ENCODE measurements at places on chromosomes 11 and 22.

- DNase-seq, result no peak
Observed at GRCh38 chr11:115906171-115906570, 402.0 kb upstream of the CADM1 start.

DNA sequence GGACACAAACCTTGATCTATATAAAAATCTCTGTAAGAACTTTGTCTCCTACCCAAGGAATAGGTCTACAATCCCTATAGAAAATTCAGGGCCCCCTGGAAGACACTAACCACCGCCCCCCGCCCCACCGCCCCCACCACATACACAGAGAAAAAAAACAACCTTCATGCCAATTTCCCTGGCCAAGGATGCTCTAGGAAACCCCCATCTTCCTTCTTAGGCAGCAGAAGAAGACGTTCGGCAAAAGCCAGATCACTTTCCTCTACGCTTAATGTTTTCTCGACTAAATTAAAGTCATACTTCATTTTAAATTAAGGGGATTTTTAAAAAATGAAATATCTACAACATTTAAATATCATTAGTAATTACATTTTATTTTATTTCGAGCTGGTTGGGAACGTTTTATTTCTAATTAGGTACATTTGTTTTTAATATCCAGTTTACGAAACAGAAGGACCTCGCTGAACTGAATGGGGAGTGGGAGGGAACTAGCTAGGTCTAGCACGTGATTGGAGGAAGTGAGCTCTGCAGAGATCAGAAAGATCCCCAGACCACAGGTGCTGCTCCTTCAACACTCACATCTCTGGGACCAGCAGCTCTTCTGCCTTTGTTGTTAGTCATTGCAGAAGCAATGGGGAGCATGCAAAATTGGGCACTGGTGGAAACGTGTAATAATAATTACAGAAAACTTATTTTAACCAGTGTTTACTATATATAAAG, 472.3 kb downstream of the MN1 start:
- no peak for DNase-seq

DNA sequence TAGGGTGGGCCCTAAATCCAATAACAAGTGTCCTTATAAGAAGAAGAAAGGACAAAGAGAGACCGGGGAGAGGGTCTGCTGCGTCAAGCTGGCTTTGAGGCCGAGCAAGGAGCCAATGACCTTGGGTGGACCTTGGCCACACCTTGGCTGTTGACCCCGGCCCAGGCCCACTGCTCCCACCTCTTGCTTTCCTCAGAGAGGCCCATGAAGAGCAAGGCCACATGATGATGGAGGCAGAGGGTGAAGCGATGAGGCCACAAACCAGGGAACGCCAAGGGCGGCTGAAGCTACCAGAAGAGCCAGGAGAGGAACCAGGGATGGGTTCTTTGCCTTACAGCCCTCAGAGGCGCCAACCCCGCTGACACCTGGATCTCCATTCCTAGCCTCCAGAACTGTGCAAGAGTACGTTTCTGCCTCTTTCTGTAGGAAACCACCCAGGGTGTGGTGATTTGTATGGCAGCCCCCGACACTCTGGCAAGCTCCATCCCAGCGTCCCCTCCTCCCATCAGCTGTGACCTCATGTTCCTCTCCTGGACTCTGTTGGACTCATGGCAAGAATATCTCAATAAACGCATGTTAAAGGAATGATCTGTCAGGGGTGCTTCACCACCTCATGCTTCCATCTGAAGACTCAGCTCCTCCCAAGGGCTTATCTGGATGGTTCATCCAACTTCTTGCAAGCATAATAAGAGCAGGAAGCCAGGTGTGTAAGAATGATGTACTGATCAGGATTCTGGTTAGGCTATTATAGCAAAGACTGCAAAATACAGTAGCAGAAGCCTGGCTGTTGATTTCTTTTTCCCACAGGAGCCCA, 41.6 kb upstream of the LINC01488 start:
- DNase-seq, result no peak

DNA sequence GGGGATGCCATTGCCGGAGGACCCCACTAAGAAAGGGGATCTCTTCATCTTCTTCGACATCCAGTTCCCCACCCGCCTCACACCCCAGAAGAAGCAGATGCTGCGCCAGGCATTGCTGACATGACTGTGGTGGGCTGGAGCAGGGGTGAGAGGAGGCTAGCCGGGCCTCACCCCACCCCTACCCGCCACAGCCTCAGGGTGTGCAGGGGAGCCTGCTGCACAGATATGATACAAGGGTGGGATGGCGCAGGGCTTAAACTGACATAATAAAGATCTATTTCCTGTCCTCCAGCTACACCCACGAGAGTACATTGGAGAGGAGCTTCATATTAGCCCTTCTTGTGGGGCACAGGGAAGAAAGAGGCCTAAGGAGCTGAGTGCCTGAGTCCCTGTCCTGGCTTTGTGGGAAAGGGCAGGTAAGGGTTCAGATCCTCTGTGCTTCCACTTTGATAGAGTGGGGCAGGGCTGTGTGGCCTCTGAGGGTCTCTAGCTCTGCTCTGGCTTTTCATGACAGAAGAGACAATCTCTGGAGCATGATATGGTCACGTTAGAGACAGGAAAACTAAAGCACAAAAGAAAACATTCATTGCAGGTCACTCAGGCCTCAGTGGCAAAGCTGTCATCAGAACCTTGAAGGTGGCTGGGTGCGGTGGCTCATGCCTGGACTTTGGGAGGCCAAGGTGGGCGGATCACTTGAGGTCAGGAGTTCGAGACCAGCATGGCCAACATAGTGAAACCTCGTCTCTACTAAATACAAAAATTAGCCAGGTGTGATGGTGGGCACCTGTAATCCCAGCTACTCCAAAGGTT, 12.4 kb downstream of the UCP2 start:
- DNase-seq, result no peak

DNA sequence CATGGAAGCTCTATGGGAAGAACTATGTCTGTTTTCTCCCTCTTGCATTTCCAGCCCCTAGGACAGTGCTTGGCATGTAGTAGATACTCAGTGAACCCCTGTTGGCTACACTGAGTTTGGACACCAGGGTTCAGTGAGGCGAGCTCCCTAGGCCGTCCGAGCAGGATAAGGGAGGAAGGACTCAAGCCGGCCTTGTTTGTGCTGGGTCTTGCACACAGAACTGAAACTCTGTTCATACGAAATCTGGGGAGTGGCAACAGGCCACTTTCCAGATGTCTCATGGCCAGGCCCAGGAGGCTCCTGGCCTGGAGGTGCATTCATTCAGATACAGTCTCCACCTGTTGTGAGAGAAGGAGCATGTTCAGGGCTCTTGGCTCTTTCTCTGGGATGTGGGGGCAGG, 23.6 kb upstream of the LMO1 start:
- no peak for DNase-seq

DNA sequence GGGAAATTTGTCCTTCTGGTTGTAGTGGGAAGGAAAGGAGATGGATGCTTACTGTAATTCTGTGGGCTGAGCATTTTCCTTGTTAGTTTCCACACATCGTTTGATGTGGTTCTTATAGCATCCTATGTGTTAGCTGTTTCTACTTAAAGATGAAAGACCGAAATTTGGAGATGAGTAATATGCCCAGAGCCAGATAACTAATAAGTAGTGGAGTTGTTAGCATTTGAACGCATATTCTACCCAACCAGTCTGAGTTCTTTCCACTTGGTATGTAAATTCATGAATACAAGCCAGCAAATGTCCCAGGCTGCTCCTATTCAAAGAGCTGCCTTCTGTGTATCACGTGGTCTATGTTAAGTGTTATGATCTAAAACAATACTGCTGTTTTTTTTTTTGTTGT, 14.6 kb downstream of the SPECC1L start:
- no peak for DNase-seq

- DNase-seq, result no peak
Observed at GRCh38 chr11:106794058-106794457, 224.2 kb downstream of the GUCY1A2 start.

DNA sequence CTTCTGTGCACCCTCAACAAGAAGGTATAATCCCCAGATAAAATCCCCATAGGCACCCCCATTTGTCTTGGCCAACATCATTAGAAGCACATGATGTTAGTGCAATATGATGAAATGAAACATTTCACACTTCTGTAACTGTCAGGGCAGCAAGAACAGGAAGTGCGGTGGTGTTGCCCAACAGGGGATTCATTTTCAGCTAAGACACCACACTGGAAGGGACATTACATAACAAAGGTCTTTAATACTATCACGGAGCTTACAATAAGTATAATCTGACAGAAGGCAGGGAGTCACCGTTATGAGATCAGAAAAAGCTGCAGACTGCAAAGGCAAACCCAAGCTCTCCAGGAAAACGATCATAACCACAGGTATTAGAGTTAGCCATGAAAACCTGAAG, 2.0 kb downstream of the OR52W1 start:
- no peak for DNase-seq

DNA sequence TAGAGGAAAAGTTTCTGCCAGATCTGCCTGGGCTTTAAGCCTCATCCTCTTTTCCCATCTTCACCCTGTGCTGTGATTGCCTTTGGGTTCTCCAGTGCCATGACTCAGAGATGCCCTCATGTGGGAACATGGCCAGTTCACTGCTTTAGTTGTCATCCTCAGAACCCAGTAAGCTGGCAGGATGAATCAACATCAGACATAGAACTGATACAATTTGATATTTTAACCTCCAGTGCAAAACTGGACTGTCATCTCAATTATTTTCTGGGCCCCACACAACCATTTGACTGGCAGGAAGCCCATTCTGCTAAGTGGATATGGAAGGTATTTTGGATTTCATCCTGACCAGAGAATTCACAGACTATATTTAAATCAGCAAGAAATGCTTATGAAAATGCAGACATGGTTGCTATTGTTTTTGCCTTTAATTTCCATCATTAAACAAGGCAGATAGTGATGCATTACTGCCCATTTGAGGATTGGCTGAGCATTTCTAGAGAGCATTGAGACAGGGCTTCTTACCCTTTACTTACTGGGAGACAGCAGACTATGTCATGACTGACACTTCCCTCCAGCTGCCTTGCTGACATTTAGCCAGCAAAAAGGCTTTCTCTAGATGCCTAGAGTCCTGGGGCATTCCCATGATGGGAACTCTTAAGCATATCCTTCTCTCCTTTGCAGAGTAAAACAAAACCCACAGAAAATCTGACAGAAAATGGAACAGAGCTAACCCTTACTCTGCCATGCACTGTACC, 327.1 kb upstream of the MTNR1B start:
- no peak for DNase-seq

DNA sequence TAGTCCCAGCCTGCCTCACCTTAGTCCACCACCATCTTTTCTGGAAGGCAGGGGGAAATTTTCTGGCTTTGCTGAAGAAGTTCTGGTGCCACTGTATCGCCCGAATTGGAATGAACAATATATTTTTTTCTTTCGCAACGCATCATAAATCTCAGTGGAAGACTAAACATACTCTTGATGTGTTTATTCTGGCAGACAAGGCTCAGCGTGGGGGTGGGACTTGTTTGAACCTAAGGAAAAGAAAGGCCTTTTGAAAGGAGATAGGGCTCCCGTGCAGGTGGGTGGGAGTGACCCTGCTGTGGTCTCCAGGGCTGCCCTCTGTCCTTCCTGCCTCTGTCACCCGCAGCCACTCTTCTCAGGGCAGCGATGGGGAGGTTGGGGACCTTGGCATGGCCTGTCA, 42.5 kb downstream of the CD82 start:
- DNase-seq, result peak; percentile 5

DNA sequence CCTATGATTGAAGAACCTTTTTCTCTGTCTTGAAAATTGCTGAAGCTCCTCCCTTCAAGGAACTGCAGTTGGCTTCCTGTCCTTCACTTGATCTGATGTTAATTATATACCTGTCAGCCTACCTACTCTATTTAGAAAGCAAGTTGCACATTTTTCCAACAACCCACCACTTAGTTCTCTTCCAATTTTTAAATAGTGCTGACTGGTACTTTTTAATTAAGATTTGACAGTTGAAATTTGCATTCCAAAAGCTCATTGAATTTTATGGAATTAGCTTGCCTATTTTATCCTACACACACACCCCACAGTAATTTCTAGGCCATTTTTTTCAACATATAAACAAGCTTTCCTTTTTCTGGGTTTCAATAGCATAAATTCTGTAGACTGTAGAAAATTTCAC, 820.3 kb upstream of the FAT3 start:
- DNase-seq, result no peak

GRCh38 chr11:59841514-59841913, 3.8 kb downstream of the CBLIF start:
- DNase-seq, result no peak

DNA sequence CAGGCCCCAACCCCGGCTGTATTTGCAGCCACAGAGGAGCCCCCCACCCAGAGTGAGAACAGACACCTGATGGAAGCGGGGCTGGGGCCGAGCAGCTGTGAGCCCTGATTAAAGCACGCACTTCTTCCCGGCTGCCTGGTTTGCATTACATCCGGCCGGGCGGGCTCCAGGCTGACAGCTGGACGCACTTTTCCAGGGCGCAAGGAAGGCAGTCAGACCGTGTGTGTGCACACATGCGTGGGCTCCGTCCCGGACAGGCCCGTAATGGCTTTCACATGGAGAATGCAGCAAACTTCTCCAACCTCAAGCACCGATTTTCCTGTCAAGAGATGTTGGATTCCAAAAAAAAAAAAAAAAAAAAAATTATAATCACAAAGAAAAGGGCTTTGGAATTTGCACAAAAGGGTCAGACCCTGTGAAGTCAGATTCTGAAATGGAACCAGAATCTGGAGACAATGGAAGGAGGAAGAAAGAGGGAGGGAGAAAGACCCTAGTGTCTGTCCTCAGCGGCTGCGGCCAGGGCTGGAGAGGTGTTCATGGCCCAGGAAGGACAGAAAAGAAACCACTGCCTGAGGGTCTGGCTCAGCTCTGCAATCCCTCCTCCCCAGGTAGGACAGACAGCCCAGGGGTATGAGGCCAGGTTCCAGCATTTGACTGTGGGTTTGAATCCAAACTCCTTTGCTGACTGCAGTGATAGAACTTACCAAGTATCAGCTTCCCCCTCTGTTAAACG, 365.5 kb downstream of the MN1 start:
- DNase-seq, result no peak

- no peak for DNase-seq
Observed at GRCh38 chr11:83033371-83033770, 38.3 kb downstream of the RAB30 start.

DNA sequence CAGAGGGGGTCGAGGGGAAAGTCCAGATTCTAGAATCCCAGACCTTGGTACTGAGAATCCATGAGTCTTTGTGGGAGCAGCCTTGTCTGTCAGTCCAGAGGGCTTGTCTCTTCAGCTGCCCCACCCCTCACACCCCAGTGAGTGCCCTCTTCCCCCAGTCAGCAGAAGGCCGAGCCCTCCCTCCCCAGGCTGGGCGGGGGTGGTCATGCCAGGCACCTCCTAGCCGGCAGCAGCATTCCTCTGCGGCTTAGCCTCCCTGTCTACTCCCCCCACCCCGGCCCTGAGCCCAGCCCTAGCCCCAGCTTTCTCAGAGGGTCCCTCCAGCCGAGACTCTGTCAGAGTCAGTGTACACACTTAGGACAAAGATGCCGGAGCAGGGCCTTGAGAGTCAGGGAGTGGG, 4.6 kb downstream of the SOX10 start:
- DNase-seq, result no peak

- no peak for DNase-seq
Observed at GRCh38 chr11:19714387-19715363, 2.0 kb downstream of the NAV2 start.

Data from NCI-H510A treated with DMSO at 0.1 percent for 48 hours (cell line).